ENCODE measurements at places on chromosomes 5 and 9. TPM values are rescaled to one million over a fixed set of nuclear protein-coding genes. Genes with fewer than 3 reads are reported as not detected.
A peak's percentile ranks its signal among the peaks of the same experiment; 100 is the strongest.

FOXD4L4 gene
- total RNA-seq: not detected

B4GALT1 gene
- 78.7 TPM for total RNA-seq

DNA sequence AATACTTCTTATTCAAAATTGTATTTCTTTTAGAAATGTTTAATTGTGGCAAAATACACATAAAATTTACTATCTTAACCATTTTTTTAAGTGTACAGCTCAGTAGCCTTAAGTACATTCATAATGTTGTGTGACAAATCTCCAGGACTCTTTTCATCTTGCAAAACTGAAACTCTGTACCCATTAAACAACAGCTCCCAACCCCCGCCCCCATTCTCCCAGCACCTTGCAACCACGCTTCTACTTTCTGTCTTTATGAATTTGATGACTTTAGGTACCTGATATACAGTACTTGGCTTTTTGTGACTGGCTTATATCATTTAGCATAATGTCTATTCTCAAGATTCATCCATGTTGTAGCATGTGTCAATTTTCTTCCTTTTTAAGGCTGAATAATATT, 2.8 kb upstream of the IL5 start:
- H3K4me1 ChIP-seq: no peaks in the 10 kb centered on the region
- H3K27me3 ChIP-seq: no peaks in the 10 kb centered on the region
- H3K36me3 ChIP-seq: no peaks in the 10 kb centered on the region
- H3K4me3 ChIP-seq: no peak overlapping the region

DNA sequence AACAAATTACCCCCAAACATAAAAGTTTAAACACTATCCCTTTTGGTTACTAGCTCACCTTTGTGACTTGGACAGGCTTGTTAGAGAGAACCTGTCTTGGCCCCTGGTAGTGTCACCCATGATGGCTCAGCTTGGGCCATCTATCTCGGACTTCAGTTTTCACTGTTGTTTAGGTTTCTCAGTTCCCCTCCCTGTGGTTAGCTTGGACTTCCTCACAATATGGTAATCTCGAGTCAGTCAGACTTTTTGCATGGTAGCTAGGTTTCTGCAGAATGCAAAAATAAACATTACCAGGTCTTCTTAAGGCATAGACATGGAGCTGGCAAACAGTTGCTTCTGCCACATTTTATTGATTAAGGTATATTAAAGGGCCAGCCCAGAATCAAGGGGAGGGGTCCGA, 324.3 kb upstream of the RORB start:
- H3K36me3 ChIP-seq: no peaks in the 10 kb centered on the region
- no peak overlapping the region for H3K27ac ChIP-seq
- H3K4me1 ChIP-seq: no peaks in the 10 kb centered on the region
- DNase-seq: no peak

- DNase-seq: no peak
- no peaks in the 10 kb centered on the region for H3K36me3 ChIP-seq
- H3K27ac ChIP-seq: no peak overlapping the region
- H3K27me3 ChIP-seq: no peaks in the 10 kb centered on the region
Observed at GRCh38 chr5:763397-763796, 21.1 kb downstream of the ZDHHC11B start.

C5orf52 gene
- total RNA-seq: 5.5 TPM

DNA sequence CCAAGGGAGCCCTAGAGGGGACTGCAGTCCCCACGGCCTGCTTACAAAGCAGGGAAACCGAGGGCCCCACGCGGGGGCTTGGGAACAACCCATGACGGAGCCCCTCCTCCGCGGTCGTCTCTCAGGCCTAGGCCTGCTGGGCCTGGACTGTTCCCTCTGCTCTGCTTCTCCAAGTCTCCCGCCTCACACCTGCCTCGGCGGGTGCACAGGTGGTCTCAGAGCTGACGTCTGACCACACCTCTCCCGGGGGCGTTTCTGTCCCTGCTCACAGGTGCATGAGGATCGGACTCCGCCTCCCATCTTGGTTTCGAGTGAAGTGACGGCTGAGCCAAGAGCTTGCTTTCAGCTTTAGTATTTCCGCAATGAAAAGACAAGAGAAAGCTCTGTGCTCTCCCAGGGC, 72.1 kb downstream of the MRPL36 start:
- no peak overlapping the region for H3K4me3 ChIP-seq
- H3K27me3 ChIP-seq: no peaks in the 10 kb centered on the region
- H3K4me1 ChIP-seq: no peaks in the 10 kb centered on the region
- no peaks in the 10 kb centered on the region for H3K36me3 ChIP-seq
- no peak overlapping the region for H3K27ac ChIP-seq

DNA sequence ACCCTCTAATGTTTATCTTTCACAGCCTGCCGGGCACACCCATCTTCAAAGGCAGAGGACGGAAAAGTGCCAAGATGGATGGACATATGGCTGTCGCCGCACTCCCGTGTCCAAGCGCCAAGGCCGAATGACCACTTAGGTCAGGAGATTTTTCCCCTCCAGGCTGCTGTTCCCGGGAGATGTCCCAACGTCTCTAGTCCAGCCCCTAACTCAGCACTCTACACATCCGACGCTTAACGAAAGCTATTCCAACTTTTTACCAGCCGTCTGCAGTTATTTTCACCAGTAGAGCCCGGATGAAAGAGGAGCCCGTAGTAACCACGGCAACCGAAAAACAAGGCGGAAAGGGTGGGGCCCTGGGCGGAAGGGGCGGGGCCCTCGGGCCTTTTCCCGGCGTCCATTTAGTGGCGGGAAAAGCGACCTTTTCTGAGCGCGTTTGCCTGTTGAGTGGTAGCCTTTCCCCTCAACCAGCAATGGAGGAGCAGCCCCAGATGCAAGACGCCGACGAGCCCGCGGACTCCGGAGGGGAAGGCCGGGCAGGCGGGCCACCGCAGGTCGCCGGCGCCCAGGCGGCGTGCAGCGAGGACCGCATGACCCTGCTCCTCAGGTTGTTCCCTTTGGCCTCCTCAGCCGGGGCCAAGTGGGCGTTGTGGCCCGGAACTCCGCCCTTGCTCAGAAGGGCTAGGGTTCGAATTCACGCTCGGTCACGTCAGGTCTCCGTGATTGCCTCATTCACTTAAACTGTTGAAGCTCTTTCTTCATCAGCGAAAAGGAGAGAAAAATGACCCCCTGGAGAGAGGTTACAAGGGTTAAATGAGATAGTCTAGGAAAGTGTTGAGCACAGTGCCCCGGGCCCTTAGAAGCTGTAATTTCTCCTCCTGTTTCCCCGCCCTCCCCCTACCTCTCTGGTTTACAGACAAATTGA, at the start of gene CENPH:
Gene CENPH, plus strand, starts transcription at position 422 of the 925 bp plus-strand sequence. Its CDS starts 52 bp downstream, at position 474.
- peak within 1 kb of the TSS; percentile 54 for H3K27ac ChIP-seq
- no peaks in the 10 kb centered on the region for H3K27me3 ChIP-seq
- H3K4me3 ChIP-seq: peak within 1 kb of the TSS; percentile 78
- peak; percentile 94 for DNase-seq
- H3K36me3 ChIP-seq: no peaks in the 10 kb centered on the region
- H3K4me1 ChIP-seq: no peaks in the 10 kb centered on the region

CTXN3 gene
- total RNA-seq: not detected

- H3K4me3 ChIP-seq: peak overlapping the region; percentile 85
- peaks cover 4% of the 10 kb centered on the region for H3K4me1 ChIP-seq
- no peaks in the 10 kb centered on the region for H3K36me3 ChIP-seq
Observed at GRCh38 chr9:88388886-88389605, 802 bp downstream of the SPIN1 start.

LURAP1L gene
- total RNA-seq: 19.3 TPM

DNA sequence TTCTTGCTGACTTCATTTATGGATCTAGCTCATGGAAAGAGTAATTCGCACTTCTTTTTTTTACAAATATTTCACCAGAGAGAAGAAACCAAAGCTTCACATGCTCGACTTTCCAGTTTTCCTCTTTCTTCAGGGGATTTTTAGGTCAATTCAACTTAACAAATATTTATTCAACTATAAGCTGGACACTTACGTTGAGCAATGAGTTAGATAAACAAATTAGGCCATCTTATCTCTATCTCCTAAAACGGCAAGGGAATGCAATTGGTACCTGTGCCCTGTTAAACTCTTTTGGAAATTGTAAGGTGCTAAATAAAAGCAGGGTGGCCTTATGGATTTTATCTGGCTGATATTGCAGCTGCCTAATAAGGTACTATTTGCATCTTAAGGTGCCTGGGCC, 145.1 kb upstream of the RAI14 start:
- no peaks in the 10 kb centered on the region for H3K27me3 ChIP-seq
- H3K27ac ChIP-seq: no peak overlapping the region
- no peak for DNase-seq
- H3K4me1 ChIP-seq: no peaks in the 10 kb centered on the region
- H3K36me3 ChIP-seq: no peaks in the 10 kb centered on the region

GRCh38 chr9:72755836-72756235, 197.0 kb downstream of the ALDH1A1 start:
- H3K27me3 ChIP-seq: no peaks in the 10 kb centered on the region
- H3K36me3 ChIP-seq: no peaks in the 10 kb centered on the region
- H3K4me1 ChIP-seq: no peaks in the 10 kb centered on the region
- no peak overlapping the region for H3K4me3 ChIP-seq
- H3K27ac ChIP-seq: no peak overlapping the region

DNA sequence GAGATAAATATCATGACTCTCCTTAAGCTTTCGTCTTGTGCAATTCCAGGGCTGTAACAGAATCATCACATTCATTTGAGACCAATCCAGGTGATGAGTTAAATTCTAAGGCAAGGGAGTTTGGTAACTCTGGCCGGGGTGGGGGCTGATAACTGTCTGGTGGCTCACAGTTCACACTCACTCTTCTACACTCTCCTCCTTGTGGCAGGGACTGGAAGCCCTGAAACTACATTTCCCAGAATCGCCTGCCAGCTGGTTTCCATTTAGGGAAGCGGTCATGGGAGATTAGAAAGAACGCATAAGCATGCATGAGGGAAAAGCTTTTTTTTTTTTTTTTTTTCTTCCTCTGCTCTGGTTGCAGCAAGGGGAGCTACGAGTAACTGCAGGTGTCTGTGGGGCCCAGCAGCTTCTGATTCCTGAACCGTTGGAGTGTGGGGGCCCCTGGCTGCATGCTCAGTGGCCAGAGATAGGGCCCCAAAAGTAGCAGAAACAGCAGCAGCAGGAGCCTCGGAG, 154.8 kb upstream of the TBC1D2 start:
- H3K4me3 ChIP-seq: no peak overlapping the region
- H3K27ac ChIP-seq: no peak overlapping the region
- no peaks in the 10 kb centered on the region for H3K27me3 ChIP-seq
- no peak for DNase-seq

- no peaks in the 10 kb centered on the region for H3K36me3 ChIP-seq
- no peaks in the 10 kb centered on the region for H3K4me1 ChIP-seq
- no peak for DNase-seq
- H3K4me3 ChIP-seq: no peak overlapping the region
- no peaks in the 10 kb centered on the region for H3K27me3 ChIP-seq
- no peak overlapping the region for H3K27ac ChIP-seq
Observed at GRCh38 chr9:92961627-92962302, 14.4 kb downstream of the FGD3 start.

DNA sequence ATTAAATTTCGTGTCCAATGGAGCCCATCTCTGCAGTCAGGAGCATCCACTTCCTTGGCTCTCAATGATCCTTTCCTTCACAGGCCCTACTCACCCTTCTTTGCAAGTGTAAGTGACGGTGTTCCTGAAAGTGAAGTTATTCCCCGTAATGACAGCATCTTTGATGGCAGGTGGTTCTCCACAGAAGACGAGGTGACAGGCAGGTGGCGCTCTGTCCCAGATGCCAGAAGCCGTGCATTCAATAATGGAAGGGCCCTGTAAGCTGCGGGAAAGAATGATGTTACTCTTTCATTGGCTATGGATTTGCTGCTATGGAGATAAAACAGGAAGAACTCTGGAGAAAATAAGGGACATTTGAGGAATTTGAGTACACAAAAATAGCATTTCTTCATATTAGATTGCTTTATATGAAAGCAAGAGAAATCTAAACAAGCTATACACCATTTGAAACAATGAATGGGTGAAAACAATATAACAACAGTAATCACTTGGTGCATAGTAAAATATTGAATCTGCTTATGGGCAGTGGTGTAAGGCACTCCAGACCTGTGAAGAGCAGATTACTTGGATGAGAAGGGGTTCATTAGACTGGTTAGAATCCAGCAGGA, 89.9 kb upstream of the TXNDC8 start:
- no peaks in the 10 kb centered on the region for H3K27me3 ChIP-seq
- DNase-seq: peak; percentile 65
- no peak overlapping the region for H3K27ac ChIP-seq
- H3K4me1 ChIP-seq: no peaks in the 10 kb centered on the region
- no peaks in the 10 kb centered on the region for H3K36me3 ChIP-seq

DNA sequence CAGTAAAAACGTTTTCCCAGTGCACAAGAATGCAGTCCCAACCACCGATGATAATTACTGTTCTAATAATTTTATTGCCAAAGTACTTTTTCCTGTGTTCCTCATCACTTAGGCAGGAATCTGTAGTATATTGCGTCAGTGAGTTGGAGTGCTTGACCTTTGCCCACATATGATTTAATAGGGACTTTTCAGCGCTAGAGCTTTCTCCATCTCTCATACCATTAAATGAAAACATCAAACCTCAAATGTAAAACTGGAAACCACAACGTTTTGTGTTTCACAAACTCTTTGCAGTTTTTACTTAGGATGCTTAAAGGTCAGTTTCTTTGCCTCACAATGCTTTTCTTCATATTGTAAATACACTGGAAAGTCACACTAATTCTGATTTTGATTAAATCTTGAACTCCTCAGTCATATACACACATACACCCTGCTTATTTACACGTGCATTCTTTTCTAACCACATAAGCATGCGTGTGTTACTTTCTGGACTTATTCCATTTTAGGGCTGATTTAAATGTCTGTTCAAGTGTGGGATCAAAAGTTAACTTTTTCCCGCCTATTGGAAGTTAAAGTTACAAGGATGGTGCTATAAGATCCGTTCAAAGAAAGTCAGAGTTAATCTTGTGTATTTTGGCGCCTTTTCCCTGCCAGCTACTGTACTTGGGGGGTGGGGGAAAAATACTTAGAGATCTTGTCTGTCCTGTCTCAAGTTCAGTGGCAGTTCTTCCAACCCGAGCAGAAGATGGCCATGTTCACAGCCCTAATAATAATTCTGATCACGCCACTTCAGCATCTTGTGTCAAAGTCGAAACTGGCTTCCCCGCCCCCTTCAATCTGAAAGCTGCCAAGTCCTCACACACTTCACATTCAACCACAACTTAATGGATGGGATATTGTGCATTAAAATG, 6.6 kb upstream of the NFIB start:
- peak overlapping the region; percentile 74 for H3K27ac ChIP-seq
- H3K36me3 ChIP-seq: no peaks in the 10 kb centered on the region
- H3K4me1 ChIP-seq: no peaks in the 10 kb centered on the region

DNA sequence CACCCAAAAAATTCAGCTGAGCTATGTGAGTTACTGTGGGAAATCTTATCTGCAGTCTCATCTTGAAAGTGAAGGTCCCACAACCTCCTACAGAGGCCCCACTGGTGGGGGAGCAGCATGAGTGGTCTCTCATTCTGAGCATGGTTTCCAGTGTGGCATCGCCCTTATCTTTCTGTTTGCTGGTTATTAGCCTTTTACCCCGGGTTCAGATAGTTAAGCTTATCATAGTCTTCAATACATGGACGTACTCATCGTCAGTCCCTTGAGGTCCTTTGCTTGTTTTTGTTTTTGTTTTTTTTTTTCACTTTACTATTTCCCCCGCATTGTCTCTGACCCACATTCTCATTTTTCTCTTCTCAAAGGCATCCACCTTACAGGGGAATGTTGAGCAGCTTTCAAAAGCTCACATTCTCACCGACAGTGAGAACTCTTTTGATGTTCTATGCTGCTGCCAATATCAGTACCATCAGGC, 7.7 kb upstream of the HAVCR2 start:
- H3K4me1 ChIP-seq: no peaks in the 10 kb centered on the region
- no peak overlapping the region for H3K27ac ChIP-seq
- H3K27me3 ChIP-seq: no peaks in the 10 kb centered on the region
- DNase-seq: no peak

GRCh38 chr9:127796225-127796813, 6.4 kb upstream of the FPGS start:
- H3K36me3 ChIP-seq: peaks cover under 1% of the 10 kb centered on the region
- no peaks in the 10 kb centered on the region for H3K27me3 ChIP-seq
- DNase-seq: no peak
- H3K4me3 ChIP-seq: no peak overlapping the region
- no peak overlapping the region for H3K27ac ChIP-seq
- peaks cover 3% of the 10 kb centered on the region for H3K4me1 ChIP-seq

MED10 gene
- total RNA-seq: 25.0 TPM
